GM12892 (cell line): ENCODE measurements at places on chromosomes 16 and 17.

DNA sequence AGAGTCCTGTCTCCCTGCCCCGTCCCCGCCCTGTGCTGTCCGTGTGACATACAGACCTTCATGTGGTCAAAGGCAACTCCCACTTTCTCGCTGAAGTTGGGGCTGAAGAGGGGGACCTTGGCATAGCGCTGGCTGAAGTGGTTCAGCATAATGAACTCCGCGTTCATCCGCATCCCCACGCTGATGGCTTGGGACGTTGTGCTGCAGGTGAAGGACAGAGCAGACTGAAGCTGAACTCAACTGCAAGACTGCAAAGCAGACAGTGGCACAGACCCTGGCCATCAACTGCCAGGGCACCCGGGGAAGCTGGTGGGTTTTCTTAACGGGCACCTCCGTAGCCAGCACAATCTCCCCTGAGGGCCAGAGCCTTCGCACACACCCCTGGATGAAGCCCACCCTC, 24.2 kb downstream of the ELAC2 start:
- DNase-seq, result no peak

- no peak for DNase-seq
These were observed 11.6 kb downstream of the CUEDC1 start for GRCh38 chr17:57943645-57944044.

DNA sequence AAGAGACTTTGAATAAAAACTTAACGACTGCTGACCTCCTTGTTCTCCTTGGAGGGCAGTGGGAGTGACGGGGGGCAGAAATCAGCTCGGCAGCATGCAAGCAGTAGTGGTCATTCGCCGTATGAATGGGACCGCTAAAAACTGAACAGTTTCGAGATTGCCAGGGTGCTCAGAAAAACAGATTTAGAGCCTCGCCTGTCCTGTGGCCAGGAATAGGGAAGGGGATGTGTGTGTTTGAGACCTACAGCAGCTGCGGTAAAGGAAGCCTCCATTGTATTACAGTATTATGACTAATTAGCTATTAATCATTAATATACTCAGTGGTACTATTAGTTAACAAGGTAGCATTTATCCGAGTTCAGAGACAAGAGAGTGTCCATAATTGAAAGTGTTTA, 670 bp upstream of the ZNF652 start:
- no peak for DNase-seq

GRCh38 chr16:29644973-29645693, 17.9 kb upstream of the SPN start:
- DNase-seq, result no peak

DNA sequence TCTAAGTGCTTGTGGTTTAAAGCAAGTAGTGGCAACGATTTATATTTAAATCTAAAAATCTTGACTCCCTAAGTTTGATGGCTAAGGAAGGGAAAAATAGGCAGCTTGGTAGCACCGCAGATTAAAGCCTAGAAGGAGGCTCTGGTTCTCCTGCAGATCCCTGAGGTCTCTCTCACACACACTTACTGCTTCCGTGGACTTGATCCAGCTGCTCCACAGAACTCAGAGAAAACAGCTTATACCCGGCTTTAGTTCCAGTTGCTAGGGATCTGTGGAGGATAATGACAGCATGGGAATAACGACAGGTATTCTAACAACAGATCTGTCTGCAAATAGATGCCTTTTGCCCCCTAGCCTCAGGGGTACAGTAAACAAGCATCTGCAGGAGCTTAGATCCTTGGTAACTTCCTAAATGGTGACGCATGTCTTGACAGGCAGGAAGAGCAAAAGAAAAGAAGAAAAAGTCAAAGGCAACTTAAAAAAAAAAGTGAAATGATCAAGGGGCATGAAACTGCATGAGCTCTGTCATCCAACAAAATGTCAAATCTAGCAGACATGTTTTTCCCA, 4.5 kb downstream of the WIPI1 start:
- DNase-seq, result no peak

- DNase-seq, result no peak
These were observed 553.2 kb downstream of the MAF start for GRCh38 chr16:79047337-79047736.
